ENCODE measurements at places on chromosomes 11 and 22.

GRCh38 chr22:19626666-19627065 is 87.6 kb upstream of the SEPTIN5 start:
- no peak for DNase-seq

GRCh38 chr11:36588099-36588498 is 6.2 kb upstream of the IFTAP start:
- no peak for DNase-seq

DNA sequence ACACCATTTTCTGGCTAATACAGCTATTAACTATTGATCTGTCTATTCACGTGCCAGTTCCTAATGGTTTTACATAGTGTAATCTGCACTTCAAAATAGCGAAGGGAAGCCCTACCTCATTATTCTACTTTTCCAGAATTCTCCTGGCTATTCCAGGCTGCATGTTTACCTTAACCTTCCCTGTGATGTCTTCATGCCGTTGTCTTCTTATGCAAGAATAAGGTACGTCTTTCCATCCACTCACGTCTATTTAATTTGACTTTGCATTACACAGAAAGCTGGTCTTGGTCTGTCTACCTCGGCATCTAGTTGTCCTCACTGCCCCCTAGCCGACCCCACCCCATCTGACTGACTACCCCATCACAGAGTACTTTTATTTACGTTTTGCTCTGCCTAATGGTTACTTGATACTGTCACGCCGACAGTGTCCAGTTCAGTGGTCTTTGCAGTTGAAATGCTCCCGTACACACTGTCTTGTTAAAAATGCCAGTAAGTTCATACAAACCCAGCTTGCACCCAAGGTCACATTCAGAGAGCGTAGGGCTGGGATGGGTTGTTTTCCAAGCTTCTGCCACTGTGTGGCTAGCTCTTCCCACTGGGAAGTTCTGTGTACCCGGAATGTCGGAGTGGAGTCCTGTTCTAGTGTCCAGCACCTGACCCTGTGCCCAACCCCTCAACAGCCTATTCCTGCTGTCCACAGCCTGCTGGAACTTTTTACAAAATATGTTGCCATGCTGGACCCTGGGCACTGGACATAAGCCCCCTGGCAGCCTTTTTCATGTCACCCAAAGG is 15.0 kb downstream of the NEAT1 start:
- no peak for DNase-seq

- no peak for DNase-seq
These were observed 1035.0 kb downstream of the TBC1D22A start for GRCh38 chr22:47797342-47797945.

DNA sequence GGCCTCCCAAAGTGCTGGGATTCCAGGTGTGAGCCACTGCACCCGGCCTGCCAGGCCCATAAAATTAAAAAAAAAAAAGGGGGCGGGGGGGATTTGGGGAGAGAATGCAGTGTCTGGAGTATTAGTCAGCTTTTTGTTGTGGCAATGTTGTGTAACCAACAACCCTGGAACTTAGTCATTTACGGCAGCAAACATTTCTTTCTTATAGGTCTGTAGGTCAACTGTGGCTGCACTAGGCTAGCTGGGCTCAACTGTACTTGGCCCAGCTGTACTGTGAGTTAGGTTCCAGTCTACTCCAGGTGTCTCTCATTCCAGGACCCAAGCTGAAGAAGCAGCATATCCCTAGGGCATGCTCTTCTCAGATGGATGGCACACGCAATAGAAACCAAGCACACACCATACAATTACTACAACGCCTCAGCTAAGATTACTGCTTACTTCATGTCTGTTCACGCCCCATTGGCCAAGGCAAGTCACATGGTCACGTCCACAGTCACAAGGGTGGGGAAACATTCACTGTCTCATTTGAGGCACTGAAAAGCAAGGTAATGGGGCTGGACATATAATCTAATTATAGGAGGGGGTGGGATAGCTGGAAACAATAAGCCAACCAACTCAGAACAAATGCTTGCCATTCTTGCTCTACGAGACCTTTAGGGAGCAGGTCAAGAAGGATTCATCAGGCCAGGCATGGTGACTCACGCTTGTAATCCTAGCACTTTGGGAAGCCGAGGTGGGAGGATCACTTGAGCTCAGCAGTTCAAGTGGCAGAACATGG is 10.4 kb upstream of the SPINDOC start:
- DNase-seq = peak; percentile 45

DNA sequence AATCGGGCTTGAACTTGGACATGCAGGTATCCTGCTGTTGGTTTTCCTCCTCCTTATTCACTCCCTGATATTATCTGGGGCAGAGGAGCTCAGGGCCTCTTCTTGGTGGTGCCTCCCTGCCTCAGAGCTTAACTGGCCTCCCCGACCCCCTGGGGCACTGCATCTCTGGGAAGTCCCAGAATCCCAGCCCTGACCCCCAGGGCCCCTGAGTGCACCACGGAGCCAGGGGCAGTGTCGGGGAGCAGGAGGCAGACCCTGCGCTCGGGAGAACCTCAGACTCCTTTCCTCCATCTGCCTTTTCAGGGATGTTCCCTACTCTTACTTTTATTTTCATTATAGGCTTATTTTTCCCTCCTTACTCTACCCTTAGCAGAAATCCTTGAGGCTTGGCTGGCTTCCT is 537.0 kb downstream of the BRD1 start:
- DNase-seq = no peak

DNA sequence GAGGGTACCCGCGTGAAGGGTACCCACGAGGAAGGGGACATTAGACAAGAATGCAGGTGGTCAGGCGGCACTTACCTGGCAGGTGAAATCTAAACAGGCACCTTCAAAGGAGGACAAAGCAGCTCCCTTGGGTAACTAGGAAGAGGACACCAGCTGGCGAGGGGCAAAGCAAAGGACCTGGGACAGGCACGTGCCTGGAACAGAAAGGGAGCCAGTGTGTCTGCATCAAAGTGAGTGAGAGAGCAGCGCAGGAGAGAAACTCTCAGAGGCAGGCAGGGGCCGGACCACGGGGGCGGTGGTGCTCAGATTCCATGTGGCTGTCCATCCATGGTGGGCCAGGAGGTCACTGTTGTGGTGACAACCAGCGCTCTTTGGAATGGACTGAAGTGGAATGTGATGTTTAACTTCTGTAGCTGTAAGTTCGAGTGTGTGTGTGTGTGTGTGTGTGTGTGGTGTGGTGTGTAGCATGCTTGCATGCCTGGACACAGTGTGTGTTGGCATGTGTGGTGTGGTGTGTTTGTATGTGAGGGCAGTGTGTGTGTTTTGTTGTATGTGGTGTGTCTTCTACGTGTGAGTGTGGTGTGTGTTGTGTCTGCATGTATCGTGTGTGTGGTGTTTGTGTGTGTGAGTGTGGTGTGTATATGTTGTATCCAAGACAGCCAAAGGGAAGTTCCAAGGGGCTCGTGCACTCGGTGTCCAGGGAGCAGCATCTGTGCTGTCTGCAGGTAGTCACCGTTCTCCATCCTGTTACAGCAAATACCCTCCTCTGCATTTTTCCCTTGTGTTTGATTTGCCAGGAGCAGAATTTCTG is 86.4 kb downstream of the CDKN1C start:
- DNase-seq = no peak

DNA sequence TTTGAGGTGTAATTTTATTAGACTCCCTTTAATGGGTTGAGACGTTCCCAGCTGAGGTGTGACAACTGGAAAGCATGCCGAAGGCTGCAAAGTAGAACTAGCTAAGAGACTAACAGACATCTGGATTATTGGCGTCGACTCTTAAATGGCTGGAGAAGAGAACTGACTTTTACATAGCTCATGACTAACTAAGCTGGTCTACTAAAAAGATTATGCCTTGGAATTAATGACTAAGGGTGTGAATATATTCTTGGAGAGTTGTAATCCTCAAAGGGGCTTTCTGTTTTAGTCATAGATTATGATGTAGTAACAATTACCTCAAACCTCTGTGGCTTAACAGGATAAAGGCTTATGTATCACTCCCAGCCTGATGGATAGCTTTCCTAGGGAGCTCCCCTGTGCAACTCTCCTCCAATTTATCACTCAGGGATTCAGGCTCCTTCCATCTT is 39.5 kb upstream of the SLC5A12 start:
- DNase-seq = no peak

GRCh38 chr22:44595841-44596341 is 97.9 kb upstream of the RTL6 start:
- no peak for DNase-seq

GRCh38 chr22:20079745-20080444 is at the start of gene DGCR8:
DGCR8 (plus strand) TSS chr22:20080241; CDS start chr22:20085964, 5,723 bp downstream.
- DNase-seq = peak; percentile 91

DNA sequence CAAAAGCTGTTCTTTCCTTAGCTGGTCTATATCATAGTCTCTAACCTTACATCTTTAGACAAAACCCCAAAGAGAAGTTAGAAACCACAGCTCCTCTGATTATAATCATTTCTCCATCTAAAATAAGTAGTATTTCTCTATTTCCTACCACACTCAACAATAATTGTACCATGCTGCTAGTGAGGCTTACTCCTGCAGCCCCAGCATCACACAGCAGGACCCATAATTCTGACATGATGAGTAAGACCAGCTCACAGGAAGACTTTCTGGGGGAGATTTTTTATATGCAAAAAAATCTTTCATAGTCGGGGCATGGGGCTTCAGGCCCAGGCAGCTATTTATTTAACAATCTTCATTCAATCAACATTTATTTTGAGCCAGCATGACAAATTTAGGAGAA is 441.6 kb downstream of the DYNC2H1 start:
- DNase-seq = no peak

Data from T1000 (cell line).